Brain (organoid and tissue), 16 donors: ENCODE measurements at places on chromosomes 2 and 18.

DNA sequence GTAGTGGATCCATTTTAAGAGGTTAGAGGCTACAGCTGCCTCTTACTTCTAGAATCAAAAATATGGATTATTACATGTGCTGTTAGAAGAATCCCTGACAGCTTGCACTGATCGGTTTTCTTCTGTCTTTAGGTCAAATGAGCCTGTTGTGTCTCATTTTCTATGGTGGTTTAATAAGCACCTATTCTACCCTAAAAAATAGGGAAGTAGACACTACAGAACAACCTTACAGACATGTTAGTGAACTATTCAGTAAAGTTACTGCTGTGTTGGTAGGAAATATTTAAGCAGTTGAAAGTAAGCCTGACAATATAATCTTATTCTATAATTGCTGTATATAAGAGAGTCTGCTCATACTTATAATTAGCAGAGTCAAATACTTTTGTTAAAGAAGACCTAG, 168.5 kb upstream of the NOSTRIN start:
- DNase-seq = no peak

- peak; percentile 63 for DNase-seq
Observed at GRCh38 chr2:6443061-6443823, 422.5 kb downstream of the CMPK2 start.

DNA sequence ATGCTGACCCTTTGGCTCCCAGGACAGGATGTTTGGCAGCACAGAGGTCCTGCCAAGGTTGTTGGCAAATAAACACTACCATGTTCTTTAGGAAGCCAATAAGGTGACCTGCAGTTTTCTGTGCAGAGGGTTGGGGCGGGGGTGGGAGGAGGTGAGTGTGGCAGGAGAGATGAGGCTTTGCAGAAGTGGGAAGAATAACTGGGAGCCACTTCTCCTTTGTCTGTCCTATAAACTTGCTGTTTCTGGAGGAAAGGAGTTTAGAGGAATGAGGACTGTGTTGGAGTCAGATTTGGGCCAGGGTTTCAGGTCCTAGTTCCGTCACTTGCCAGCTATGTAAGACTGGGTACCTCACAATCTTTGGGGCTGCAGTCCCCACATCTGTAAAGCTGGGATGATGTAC, 187.6 kb upstream of the SPRED2 start:
- no peak for DNase-seq

GRCh38 chr2:208426412-208427045, 19.9 kb downstream of the PTH2R start:
- DNase-seq = no peak

GRCh38 chr2:238817891-238818290, 30.0 kb upstream of the TWIST2 start:
- no peak for DNase-seq

DNA sequence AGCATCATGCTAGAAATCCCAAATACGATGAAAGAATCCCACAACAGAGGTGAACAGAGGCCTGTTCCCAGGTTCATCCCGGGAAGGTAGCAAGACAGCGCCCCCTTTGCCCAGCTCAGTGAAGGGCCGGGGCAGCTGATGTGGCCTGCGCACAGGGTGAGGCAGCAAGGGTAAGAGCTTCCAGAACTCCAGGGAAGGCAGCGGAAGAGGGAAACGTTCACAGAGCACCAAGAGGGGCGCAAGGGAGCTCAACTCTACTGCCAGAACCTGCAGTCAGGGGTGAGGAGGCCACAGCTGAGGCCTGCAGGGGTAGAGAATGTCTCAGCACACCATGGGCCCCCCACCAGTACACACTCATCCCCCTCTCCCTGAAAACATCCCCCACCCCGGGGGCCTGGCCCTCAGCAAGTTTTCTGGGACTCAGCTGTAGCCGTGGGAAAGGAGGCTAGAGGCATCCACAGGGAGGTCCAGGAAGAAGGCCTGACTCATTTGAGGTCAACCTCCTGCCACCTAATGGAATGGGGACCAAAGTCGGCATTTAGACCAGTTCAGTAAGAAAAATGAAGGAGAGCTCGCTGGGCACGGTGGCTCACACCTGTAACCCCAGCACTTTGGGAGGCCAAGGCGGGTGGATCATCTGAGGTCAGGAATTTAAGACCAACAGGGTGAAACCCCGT, 95.6 kb upstream of the ASAP2 start:
- DNase-seq = no peak
